ENCODE measurements at places on chromosomes 2 and 18. TPM values are rescaled to one million over a fixed set of nuclear protein-coding genes. Genes with fewer than 3 reads are reported as not detected.

Gene MYCN
- not detected for total RNA-seq

Gene NCKAP5
- 0.75 TPM for total RNA-seq

Gene DCC
- not detected for total RNA-seq

GRCh38 chr18:34867520-34867919 is 157.4 kb downstream of the DTNA start:
- DNase-seq, result peak; percentile 74
- peaks cover 6% of the 10 kb centered on the region for H3K36me3 ChIP-seq
- H3K4me3 ChIP-seq, result no peak overlapping the region

- no peaks in the 10 kb centered on the region for H3K36me3 ChIP-seq
- no peaks in the 10 kb centered on the region for H3K27me3 ChIP-seq
- H3K4me3 ChIP-seq, result no peak overlapping the region
- DNase-seq, result no peak
Measured at GRCh38 chr2:220259662-220260061, 632.2 kb downstream of the SLC4A3 start.

Gene VRK2
- total RNA-seq, result 15.8 TPM

GRCh38 chr2:102686479-102687439 is 67.4 kb downstream of the SLC9A2 start:
- H3K27me3 ChIP-seq, result no peaks in the 10 kb centered on the region
- no peak for DNase-seq
- no peak overlapping the region for H3K27ac ChIP-seq
- H3K4me3 ChIP-seq, result no peak overlapping the region
- H3K36me3 ChIP-seq, result no peaks in the 10 kb centered on the region

- H3K36me3 ChIP-seq, result peaks cover 4% of the 10 kb centered on the region
- no peak overlapping the region for H3K4me3 ChIP-seq
- DNase-seq, result peak; percentile 34
- no peaks in the 10 kb centered on the region for H3K27me3 ChIP-seq
- peak overlapping the region; percentile 68 for H3K27ac ChIP-seq
Measured at GRCh38 chr2:119240311-119241204, 16.9 kb downstream of the STEAP3 start.

Gene RRM2
- total RNA-seq, result not detected

- no peaks in the 10 kb centered on the region for H3K36me3 ChIP-seq
- no peak for DNase-seq
- H3K4me3 ChIP-seq, result no peak overlapping the region
- H3K27me3 ChIP-seq, result no peaks in the 10 kb centered on the region
- no peak overlapping the region for H3K27ac ChIP-seq
- no peaks in the 10 kb centered on the region for H3K4me1 ChIP-seq
Measured at GRCh38 chr2:29006980-29007301, 25.8 kb downstream of the TOGARAM2 start.

Gene PLEK
- total RNA-seq, result 1.5 TPM
